Activated naive CD4-positive, alpha-beta T cell treated with anti-CD3 and anti-CD28 coated beads, Interleukin-2, amount 10 ng/mL, durations not matched to agents 7 days and 5 days (primary cell): ENCODE measurements at places on chromosomes 4 and X.

- peak; percentile 25 for DNase-seq
These were observed 82.1 kb downstream of the SLC39A8 start for GRCh38 chr4:102263024-102263787.

- DNase-seq = no peak
These were observed 193.9 kb upstream of the GPC4 start for GRCh38 chrX:133609166-133609565.

GRCh38 chr4:169201222-169202144 lies 69.3 kb downstream of the SH3RF1 start:
- DNase-seq = no peak

- no peak for DNase-seq
These were observed 32.8 kb downstream of the FHDC1 start for GRCh38 chr4:152968806-152969394.
